ENCODE measurements at places on chromosomes 7 and 10.
A peak's percentile ranks its signal among the peaks of the same experiment; 100 is the strongest.

- DNase-seq = no peak
Observed at GRCh38 chr10:24306507-24306875, 97.6 kb downstream of the KIAA1217 start.

DNA sequence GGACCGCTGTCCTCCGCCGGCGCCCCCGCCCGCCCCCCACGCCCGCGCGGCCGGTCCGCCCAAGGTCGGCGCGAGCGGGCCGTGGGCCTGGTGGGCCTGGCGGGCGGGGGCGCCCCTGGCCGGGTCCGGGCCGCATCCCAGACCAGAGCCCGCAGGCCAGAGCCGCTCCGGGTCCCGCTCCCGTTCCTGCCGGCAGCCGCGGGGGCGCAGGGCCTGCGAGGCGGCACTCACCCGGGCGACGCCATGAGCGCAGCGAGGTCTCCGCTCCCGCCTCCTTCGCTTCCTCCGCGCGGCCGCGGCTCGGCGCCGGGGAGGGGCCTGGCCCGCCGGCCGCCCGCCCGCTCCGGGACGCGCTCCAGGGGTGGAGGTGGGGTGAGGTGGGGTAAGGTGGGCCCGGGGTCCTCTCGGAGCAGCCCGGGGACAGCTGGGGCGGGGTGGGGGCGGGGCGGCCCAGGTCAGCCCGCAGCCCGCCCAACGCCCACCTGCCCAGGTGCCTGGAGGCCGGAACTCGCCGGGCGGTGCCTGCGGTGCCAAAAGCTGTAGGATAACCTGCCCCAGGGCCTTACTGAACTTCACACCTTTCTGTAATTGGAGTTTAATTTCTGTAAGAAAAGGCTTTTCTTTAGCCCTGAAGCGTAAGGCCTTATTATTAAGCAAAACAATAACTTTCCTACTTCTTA, at the start of gene URGCP:
URGCP (minus strand) TSS at position 266 of the 680 bp plus-strand sequence; CDS start at position 245, 21 bp downstream.
- DNase-seq = no peak

GRCh38 chr10:78339251-78339650, 305.6 kb downstream of the RPS24 start:
- peak; percentile 11 for DNase-seq

GRCh38 chr10:109877546-109877945, 45.8 kb downstream of the XPNPEP1 start:
- no peak for DNase-seq

DNA sequence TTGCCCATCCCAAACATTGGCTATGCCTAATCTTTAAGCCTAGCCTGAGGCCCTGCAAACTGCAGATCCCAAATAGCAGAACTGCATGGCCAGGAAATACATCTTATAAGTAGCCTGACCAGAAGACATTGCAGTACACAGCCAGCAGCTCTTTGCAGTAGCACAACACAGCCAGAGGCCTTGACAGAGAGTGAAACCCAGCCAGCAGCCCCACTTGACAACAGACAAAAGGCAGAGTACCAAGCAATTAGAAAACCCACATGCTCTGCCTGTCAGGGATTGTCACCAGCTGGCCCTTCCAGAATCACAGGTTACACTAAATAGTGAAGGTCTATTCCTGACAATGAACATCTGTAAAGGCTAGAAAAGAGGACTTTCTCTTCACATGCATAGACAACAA, 242.8 kb upstream of the TMEM72 start:
- no peak for DNase-seq

- DNase-seq = no peak
Observed at GRCh38 chr10:95976362-95977229, 66.8 kb upstream of the CCNJ start.

GRCh38 chr7:106372126-106372525, 87.3 kb upstream of the NAMPT start:
- DNase-seq = no peak

- DNase-seq = no peak
Observed at GRCh38 chr7:2521952-2522591, 2.5 kb downstream of the LFNG start.

DNA sequence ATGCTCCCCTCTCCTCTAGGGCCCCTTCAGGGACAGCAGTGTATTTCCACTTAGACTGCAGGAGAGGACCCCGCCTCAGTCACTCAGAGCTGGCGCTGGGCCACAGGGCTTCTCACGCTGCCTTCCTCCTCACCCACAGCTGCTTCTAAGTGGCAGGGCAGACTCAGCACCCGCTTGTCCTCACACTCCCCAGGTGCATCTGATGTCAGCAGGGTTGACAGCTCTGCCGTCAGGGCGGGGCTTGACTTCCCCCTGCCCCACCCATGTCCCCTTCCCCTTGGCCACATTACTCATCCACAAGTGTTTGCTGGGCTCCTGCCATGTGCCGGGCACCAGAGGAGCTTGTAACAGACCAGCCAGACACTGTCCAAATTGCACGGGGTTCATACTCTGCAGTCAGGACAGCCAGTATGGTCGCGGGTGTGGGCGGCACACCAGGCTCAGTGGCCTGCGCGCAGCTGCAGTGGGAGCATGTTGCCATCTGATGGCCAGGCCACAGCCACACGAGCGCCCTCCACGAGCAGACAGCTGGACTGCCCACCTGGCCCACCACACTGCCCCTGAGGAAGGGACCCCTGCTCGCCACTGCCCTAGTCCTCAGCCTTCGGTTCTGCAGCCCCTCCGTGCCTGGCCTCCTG, 29.3 kb upstream of the TTYH3 start:
- DNase-seq = no peak

GRCh38 chr7:71615017-71615416, 483.1 kb downstream of the GALNT17 start:
- DNase-seq = no peak

GRCh38 chr7:6299774-6300173, 27.4 kb upstream of the CYTH3 start:
- DNase-seq = no peak

DNA sequence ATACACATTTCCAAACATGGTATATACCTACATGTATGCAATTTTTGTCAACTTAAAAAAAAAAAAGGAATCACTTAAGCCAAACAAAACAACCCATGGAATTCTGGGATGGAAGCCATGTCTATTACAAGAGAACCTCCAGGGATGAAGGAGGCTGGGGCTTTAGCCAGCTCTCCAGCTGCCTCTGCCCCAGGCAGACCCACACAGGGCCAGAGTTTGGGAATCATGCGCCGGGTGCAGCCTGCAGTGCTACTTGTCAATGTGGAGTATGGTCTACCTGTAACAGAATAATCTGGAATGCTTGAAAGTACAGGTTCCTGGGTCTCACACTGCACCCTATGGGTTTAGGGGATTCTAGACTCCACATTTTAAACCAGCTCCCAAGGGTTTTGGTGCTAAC, 10.8 kb downstream of the ATP6V0E2 start:
- DNase-seq = no peak

- no peak for DNase-seq
Observed at GRCh38 chr10:110431659-110432058, 66.0 kb upstream of the DUSP5 start.

DNA sequence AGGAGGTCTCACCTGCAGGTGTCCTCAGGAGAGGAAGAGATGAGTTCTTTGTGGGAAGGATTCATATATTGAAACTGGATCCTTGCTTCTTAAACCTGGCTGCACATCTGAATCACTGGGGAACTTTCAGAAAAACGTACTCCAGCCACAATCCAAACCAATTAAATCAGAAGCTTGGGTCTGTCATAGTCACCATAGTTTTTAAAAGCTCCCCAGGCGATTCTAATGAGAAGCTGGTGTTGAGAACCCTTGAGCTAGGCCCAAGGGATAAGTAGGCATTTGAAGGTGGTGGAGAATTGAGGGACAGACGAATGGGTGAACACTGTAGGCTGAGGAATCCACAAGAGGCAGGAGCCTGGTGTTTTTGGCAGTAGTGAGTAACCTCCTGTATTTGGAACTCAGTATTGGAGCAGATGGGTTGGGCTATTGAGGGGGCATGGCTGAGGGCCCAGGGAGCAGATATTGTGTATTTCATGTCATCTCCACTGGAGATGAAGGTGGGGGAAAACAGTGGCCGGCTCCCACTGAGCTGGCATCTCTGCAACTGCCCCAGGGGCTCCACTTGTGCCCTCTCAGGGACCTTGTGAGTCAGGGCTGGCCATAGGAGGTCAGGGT, 14.5 kb downstream of the ADCYAP1R1 start:
- peak; percentile 86 for DNase-seq

- no peak for DNase-seq
Observed at GRCh38 chr7:11702938-11703337, 129.1 kb downstream of the THSD7A start.

GRCh38 chr10:72353028-72353964, 1.4 kb downstream of the DNAJB12 start:
- no peak for DNase-seq

DNA sequence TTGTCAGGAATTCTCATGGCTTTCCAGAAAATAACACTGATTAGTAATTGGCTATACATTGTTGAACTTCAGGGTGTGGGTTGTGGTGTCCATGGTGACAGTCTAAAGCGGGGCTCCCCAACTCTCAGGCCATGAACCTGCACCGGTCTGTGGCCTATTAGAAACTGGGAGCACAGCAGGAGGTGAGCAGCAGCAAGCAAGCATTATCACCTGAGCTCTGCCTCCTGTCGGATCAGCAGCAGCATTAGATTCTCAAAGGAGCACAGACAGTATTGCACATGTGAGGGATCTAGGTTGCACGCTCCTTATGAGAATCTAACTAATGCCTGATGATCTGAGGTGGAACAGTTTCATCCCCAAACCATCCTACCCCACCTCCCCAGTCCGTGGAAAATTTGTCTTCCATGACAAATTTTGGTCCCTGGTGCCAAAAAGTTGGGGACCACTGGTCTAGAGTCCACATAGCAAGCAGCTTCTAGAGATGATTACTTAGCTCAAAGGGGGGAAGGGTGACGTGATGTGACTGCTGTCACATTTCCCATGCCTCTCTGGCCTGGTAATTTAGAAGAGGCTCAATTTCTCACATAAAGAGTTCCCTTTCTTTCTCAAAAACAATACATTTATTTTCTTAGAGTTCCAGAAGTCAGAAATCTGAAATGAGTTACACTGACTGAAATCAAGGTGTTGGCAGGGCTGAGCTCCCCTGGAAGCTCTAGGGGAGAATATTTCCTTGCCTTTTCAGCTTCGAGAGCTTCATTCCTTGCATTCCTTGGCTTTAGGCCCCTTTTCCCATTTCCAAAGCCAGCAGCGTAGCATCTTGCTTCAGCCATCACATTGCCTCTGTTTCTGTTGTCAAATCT, 17.6 kb upstream of the FAM221A start:
- DNase-seq = no peak

DNA sequence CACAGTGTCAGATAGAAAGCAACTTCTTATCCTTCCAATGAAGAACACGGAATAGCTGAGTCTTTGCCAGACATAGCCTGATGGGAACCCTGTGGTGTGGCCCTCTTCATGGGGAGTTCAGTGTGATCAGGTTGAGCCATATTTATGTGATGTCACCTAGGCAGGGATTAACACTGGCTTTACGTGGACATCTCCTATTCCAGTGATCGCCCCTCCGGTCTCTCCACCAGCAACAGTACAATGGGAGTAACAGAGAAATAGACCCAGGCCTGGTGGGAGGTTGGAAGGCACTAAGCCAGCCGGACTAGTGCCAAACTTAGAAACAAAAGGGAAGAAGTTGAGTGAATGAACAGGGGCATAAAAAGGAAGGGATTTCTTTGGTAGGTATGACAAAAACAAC, 358.1 kb downstream of the PRPF18 start:
- DNase-seq = no peak

- DNase-seq = no peak
Observed at GRCh38 chr10:2019803-2020202, 282.5 kb upstream of the ADARB2 start.

GRCh38 chr7:150978126-150978789, at the start of gene KCNH2:
Gene KCNH2, minus strand, starts transcription at chr7:150978321. Its CDS starts 408 bp downstream, at chr7:150977913.
- DNase-seq = no peak

GRCh38 chr7:134378562-134378961, 61.8 kb upstream of the SLC35B4 start:
- no peak for DNase-seq

DNA sequence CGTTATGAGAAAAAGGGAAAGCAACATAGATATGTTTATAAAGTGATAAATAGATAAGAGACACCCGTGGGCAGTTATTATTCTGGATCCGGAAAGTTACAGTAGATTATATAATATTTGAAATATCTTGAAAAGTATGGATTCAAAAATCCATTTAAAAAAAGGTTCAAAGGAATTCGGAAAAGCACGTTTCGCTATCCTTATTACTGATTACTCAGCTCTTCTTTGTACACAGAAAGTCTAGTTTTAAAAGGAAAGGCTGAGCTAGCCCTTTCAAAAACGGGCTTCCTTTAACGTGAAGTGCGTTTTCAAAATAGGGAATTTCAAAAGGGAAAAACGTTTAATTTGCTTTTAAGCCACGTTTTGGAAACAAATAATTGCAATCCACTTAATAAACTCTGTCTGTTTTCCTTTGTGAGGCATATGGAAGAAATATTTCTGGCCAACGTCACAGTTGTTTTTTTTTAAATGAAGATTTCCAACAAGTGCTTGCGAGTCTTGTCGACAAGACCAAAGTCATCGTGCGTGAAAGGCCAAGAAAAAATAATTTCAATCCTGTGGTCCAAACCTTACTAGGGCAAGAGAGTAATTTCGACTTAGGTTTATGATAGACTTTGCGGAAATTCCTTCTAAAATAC, 2.2 kb upstream of the SKIDA1 start:
- peak; percentile 53 for DNase-seq

DNA sequence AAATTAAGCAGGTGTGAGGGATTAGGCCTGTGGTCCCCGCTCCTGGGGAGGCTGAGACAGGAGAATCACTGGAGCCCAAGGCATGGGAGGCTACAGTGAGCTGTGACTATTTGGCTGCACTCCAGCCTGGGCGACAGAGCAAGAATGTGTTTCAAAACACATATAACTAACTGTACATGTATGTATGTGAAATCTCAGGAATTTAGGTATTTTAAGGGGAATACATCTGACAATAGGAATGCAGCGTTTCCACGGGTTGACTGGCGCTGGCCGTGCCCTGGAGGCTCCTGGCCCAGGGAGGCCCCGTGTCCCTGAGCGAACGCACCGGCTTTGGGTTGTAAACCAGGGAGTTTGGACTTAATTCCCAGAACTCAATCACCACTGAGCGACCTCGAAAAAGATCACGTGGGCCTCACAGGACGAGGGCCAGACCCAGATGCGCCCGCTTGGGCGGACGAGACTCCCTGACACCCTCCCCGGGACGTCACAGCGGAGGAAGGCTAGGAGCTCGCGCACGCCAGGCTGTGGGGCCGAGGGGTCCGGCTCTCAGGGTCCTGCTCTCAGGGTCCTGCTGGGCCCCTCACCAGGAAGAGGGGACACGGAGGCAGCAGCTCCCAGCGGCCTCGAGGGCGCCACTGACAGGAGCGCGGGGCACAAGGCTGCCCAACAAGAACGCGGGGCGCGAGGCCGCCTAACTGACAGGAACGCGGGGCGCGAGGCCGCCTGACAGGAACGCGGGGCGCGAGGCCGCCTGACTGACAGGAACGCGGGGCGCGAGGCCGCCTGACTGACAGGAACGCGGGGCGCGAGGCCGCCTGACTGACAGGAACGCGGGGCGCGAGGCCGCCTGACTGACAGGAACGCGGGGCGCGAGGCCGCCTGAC, 18.4 kb downstream of the PTPRN2 start:
- no peak for DNase-seq

- DNase-seq = peak; percentile 47
Observed at GRCh38 chr7:29289156-29290021, 94.8 kb downstream of the CHN2 start.

- DNase-seq = no peak
Observed at GRCh38 chr7:67854221-67855178, 857.9 kb downstream of the TYW1 start.
